NB4 (cell line): ENCODE measurements at places on chromosomes 3 and 15.

DNA sequence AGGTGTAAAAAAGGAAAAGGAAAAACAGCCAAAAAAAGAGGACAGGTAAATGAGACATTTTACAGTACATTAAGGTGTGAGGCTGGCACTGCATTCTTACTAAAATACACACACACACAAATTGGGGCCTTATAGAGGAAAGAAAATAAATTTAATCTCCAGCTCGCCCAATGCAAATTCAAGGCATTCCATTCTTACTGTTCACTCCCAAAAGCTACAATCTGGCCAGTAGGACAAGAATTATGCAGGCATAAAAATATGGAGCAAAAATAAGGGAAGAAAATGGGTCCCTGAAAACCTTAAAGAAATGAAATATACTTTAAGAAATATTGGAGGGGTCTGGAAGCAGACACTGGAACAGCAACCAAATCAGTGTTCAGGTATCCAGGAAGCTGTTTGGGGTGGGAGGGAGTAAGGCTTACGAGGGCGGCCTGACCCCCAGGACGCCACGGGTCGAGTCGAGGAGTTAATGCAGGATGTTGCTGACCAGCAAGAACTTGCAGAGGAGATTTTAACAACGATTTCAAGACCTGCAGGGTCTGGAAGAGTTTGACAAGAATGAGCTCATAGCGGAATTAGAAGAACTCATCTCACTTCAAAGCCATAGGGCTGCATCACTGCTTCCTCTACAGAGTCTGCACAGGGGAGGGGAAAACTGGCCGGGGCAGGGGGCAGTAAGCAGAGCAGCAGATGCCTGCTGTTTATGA lies 245.5 kb downstream of the TBL1XR1 start:
- DNase-seq, result no peak

DNA sequence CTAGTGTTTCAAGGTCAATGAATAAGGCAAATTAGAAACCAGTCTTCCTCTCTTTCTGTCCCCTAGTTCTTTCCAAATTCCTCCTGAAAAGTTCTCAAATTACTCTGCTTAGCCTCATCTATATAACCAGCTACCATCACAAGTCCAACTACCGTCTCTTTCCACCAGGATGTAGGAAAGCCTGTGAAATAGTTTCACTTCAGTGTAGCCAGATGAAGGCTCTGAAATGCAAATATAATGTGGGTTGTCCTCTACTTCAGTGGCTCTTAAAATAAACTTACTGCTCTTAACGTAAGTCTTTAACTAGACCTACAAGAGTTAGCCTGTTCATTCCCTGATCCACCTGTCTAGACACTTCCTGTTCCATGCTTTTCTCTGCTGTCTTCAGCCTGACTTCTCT lies 827.7 kb downstream of the ROBO1 start:
- no peak for DNase-seq

GRCh38 chr3:184129012-184129411 lies 6.1 kb upstream of the EIF2B5 start:
- DNase-seq, result peak; percentile 54

GRCh38 chr3:38648024-38648658 lies 1.3 kb downstream of the SCN5A start:
- DNase-seq, result no peak

DNA sequence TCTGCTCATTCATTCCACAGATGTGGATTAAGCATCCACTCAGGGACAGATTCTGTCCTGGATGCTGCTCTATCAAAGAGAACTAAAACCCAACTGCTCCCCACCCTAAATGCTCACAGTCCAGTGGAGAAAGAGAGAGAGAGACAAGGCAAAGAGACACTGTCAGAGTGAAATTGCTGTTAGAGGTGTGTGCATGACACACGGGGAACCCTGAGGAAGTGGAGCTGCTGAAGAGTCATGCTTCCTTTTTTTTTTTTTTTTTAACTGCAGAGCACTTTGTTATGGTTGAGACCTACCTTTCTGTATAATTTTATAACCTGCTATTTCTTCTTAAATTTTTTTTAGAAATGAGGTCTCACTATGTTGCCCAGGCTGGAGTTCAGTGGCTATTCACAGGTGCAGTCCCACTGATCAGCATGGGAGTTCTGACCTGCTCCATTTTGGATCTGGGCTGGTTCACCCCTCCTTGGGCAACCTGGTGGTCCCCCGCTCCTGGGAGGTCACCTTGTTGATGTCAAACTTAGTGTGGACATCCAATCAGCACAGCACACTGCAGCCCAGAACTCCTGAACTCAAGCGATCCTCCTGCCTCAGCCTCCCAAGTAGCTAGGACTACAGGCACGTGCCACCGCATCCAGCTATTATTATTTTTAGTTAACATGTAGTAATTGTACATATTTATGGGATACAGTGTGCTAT lies 18.2 kb upstream of the PSTPIP1 start:
- peak; percentile 58 for DNase-seq

GRCh38 chr3:128296469-128297251 lies 143.4 kb downstream of the EEFSEC start:
- no peak for DNase-seq

DNA sequence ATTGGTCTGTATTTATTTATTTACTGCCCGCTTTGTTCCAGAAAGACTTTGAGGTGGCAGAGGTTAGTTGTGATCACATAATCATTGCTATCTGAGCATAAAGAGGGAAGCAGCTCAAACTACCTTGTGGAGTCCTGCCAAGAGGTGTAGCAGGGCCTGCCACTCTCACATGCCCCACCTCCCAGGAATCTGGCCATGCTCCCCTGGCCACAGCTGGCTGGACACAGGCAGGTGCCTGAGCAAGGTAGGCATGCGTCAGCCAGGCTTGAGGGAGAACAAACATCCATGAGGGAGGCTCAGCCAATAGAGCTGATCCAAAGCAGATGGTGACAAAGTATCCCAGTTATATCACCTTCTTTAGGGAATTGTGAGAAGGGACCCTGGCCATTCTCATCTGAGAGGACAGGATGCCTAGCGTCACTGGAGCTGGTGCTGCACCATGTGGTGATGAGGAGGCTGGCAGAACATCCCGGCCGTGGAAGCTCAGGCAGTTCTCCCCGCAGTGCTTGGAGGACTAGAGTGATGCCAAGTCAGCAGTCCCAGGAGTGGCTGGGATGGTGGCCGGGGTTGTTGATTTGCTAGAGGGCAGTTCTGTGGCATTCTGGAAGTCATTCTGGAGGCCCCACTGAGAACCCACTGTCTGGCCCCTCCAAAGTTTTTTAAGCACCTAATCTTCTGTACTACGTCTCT lies 6.8 kb upstream of the POLG start:
- no peak for DNase-seq

DNA sequence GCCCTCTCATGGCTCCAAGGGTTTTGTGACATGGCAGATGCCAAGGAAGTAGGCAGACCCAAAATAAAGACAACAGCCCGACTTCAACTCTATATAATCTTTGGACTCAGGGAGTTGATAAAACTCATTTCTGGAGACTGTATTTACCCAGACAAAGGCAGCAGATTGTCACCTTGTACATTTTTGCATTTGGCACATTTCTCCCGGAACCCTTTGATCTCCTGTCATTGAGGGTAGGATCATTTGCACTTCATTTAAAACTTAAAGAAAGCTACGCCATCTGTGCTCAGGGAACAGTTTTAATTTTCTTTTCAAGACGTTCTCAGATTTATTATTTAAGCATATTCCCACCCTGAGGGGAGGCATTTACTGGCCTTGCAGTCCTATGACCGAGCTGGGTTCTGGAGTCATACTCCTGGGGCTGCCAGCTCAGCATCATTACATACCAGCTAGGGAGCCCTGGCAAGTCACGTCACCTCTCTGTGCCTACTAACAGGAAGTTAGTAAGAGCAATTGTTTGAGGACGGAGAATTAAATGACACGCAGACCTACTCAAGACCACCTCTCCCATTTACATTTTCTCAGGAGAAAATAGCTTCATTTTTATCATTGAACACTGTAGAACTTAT lies 5.9 kb downstream of the CDCP1 start:
- no peak for DNase-seq

GRCh38 chr3:124034844-124035152 lies 42.9 kb upstream of the ROPN1 start:
- no peak for DNase-seq

- DNase-seq, result no peak
Observed at GRCh38 chr3:136711277-136711676, 40.9 kb downstream of the STAG1 start.

DNA sequence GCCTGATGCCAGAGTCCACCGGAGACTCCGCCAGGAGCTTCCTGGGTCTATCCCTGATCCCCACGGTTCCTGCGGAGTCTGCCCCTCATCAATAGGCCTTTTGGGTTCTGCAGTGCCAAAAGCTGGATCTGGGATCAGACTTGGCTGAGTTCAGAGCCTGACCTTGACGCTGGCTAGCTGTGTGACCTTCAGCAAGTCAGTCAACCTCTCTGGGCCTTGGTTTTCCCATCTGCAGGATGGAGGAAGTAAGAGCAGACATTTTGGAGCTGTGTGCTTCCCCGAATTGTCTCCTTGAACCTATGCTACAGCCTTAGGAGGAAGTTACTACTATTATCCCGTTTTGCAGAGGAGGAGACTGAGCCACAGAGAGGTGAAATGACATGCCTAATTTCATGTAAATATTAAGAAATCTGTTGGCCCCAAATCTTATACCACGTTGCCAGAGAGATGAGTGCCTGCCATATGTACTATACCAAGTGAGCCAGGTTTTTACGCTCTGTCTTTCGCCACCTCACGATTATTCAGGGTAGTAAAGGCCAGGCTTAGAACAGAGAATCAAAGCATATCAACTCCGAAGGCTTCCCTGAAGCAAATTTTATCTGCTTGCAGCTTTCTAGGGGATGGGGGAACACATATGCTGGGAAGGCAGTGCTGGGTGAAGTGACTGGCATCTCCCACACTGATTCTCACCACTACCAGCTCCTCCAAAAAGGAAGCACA lies 112.5 kb downstream of the SRGAP3 start:
- no peak for DNase-seq

- no peak for DNase-seq
Observed at GRCh38 chr3:118984699-118985098, 49.9 kb downstream of the IGSF11 start.

GRCh38 chr15:99925661-99926461 lies 192.6 kb upstream of the LYSMD4 start:
- peak; percentile 31 for DNase-seq

DNA sequence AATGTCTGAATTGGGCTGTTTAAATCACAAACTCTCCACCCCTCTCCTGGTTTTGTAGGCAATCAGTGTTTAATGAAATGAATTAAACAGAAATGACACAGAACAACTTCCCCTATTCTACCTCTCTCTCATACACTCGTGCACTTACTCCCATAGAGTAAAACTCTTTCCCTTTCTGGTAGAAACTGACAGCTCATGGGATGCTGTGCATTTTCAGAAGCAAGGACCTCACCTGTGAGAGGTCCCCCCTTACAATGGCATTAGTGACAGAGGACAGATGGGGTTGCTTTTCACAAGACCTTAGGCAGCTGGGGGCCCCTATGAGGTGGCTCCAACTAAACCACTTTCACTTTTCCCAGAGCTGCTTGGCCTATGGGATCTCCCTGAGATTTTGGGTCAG lies 31.9 kb downstream of the PARP16 start:
- no peak for DNase-seq

- no peak for DNase-seq
Observed at GRCh38 chr3:20236603-20237002, 50.6 kb upstream of the SGO1 start.

- no peak for DNase-seq
Observed at GRCh38 chr15:47477341-47477740, 240.0 kb upstream of the SEMA6D start.

DNA sequence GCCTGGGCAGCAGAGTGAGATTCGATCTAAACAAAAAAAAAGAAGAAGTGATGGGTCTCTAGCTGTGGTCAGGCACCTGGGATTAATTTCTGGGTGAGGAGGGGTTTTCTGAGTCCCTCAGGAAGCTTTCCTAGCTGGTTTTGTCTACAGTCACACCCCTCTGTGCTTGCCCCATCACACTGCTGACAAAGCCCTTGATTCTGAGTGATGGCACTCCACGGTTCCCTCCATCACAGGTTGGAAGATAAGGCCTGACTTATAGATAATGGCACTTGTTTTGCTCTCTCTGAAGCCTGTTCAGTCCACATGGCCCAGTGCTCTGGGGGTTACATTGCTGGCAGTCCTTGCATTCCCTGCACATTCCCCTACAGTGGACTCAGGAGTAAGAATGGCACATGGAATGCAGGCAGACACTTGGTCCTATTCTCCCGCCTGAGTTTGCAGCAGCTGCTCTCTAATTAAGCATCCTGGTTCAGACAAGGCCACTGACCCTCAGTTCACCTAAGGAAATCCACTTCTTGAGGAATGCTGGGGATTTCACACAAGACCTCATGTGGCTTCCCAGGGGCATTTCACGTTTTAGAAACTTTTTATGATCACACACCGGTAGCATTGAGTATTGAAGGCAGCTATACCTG lies 81.0 kb upstream of the NMNAT3 start:
- DNase-seq, result no peak

DNA sequence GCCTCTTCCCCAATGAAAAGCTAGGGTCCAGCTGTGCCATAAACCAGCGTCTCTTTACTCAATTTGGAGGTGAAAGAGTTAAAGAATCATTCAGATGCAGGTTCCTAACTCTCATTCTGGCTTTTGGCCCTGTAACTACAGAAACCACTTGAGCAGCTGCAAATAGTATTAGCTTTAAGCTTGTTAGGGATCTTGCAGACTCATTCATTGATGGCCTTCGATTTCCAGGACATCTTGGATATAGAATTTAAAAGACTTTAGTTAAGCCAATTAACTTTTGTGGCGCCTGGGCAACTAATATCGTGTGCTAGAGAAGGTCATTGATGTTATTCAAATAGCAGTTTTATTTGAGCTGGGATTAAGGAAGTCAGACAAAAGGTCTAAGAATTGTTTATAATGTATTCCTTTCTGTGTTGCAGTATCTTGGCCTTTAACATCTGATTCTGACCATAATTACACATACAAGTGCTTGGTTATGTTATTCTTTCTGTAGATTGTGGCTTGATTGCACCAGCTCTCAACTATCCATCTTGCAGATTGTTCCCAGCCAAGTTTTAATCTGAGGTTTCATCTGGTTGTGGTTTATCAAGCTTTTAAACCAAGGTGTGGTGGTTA lies 185.3 kb downstream of the CACNA2D3 start:
- DNase-seq, result no peak

DNA sequence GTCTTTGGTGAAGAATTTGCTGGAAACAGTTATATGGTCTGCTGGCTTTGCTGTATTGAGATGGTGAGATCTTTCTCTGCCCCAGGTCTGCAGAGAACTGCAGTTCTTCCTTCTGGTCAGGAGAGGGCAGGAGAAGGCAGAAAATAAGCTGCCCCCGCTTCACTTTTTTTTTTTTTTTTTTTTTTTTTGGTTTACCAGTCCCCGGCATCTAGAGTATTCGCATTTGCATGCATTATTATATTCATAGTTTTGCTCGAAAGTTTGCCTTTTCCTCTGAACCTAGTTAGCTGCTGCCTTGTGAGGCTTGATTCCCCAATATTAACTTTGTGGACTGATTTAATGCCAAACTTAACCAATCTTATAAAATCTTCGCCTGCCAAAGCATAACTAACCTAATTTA lies 10.6 kb upstream of the PARL start:
- peak; percentile 57 for DNase-seq

DNA sequence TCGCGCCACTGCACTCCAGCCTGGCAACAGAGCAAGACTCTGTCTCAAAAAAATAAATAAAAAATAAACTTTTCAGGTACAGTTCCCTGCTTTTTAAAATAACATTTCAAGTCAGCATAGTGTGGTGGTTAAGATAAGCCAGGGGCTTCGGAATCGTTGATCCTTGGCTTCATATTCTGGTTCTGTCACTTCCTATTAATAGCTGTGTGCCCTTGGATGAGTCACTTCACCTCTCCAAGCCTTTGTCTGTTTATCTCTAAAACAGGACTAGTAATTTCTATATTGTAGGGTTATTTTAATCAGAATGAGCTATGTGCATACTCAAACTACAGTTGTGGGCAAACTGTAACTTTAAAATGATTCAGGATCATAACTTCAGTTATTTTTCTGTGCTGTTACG lies 53.8 kb upstream of the SENP5 start:
- DNase-seq, result no peak
